Hematopoietic multipotent progenitor cell treated with erythropoietin and hydrocortisone succinate and interleukin-3 and kit ligand, for 17 days (in vitro differentiated cells): ENCODE measurements at places on chromosomes 4 and X.

GRCh38 chrX:16067886-16068515 lies 55.4 kb upstream of the GRPR start:
- DNase-seq, result no peak

GRCh38 chr4:140704392-140704960 lies 51.7 kb downstream of the TBC1D9 start:
- no peak for DNase-seq

DNA sequence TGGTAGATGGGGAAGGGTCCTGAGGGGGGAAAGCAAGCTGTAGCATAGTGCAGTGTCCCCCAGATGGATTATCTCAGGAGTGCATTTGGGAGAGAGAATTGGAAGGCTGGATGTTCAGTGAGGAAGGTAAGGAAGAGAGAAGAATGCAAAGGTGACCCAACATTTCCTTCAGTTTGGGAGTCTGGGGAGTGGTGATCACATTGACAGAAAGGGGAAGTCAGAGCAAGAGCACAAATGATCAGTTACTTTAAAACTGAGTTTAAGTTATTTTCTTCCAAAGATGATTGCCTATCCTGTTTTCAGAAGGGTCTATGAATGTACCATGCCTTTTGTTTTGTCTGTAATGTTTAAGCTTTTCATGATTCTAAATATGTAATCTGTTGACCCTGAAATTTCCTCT lies 47.6 kb downstream of the ARHGAP10 start:
- no peak for DNase-seq

- no peak for DNase-seq
Measured at GRCh38 chr4:137659431-137659830, 127.1 kb upstream of the PCDH18 start.

DNA sequence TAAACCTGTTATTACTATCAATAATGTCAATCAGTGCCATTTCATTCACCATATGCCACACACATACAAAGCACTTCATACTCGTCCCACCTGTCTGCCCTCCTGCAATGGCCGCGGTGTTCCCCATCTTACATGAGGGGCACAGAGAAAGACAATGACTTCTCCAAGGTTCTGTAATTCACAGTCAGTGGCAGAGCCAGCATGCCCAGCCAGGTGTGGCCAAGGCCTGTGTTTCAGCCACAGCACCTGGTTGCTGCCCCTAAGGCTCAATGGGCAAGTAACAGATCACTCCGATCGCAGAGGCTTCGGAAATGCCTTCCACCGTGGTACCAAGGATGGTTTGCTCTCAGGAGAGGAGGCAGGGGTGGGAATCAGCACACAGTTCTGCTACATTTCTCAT lies 10.9 kb downstream of the AFAP1 start:
- DNase-seq, result no peak
